ENCODE measurements at places on chromosomes 12 and 14. TPM values are rescaled to one million over a fixed set of nuclear protein-coding genes. Genes with fewer than 3 reads are reported as not detected.

DNA sequence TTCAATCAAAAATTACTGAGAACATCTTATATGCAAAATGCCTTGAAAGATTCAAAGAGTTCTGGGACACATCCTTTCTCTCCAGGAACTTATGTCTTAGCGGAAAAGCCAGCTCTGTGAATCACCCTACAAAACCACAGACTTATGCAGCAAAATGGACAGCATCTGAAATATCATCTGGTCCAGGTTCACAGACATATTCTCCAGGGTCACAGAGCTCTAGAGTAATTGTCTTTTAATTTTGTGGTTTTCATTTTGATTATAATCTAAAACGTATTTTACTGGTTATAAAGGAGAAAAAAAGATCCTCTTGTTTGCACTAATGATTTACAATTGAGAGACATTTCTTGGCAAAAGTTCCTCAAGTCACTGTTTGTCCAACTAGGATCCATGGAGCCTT lies 246.2 kb downstream of the MSRB3 start:
- no peak for DNase-seq

DNA sequence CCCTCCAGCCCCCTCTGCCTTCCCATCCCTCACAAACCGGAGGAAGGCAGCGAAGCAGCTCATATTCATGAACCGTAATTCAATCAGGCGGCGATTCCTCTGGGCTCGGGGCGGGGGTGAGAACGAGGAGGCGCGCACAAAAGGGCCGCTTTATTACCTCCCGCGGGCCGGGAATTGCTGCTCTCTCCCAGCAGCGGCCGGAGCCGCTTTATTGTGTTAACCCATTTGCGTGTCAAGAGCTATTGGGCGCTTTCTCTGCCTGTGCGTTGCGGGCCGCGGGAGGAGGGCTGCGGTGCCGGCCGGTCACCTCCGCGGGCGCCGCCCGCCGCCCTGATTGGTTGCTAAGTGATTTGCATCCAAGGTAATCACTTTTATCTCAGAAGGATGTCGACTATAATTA lies 4.8 kb downstream of the FAM222A start:
- DNase-seq, result no peak

DNA sequence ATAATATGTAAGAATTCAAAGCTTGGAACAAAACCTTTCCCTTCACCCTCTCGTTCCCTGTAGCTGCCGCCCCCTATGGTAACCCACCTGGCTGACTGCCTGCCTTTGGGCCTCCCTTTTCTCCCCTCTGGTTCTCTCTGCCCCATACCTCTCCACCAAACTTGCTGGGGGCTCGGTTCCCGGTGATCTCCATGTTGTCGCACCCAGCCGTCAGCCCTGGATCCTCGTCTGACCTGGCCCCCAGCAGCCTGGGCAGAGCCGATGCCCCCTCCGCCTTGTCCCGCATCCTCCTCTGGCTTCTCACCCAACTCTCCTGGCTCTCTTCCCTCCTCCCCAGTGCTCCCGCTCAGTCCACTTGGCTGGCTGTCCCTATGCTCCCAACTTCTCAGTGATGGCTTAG lies 4.5 kb downstream of the CYP46A1 start:
- no peak for DNase-seq

DNA sequence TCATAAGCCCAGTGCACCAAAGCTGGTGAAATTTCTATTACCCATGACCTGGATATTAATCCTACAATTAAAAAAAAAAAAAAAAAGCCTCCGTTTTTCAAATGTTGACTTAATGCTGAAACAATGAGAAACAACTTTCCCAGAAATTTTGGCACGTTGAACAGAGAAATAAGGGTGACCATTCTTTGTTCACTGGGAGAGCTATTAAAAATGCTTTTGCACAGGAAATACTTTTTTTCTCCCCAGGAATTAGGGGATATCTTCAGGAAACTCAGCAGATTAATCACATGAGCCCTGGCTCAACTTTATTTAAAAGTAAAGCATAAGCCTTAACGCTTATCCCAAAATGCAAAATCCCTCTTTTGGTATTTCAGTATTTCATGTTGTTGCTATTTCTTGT lies 54.8 kb upstream of the FLRT2 start:
- DNase-seq, result no peak

DNA sequence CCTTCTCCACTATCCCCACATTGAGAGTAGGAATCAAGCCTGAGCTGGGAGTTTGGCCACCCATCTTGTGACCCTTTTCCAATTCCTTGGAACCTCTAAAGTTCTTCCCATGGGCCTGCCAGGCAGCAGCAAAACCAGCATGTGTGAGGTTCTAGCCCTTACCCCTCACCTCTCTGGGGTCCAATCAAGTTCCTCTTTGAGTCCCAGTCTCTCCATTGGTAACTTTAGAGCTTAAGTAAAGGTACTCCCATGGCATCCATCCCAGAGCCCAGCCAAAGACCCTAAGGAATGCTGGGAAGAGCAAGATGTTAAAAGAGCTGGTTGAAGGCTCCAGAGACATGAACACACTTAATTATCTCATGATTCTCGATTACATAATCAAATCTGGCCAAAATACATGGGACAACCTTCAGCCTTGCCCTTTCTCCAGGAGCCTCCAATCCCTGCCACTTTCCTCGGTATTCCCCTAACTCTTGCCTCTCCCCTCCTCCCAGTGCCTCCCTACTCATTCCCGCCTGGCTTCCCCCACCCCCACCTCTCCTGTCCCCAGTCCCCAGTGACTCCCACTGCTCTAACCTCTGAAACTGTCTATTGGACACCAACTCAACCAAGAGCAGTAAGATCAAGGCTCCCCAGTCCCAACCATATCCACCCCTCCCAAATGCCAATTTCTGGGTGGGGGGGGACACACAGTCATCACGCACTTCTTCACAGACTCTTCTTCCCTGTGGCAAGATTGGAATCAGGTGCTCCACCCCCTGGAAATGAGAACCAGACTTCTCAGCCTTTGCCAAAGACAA lies 4.8 kb upstream of the TNS2 start:
- DNase-seq, result no peak

- DNase-seq, result no peak
Measured at GRCh38 chr12:25293653-25294052, 42.9 kb upstream of the KRAS start.

The IGF1 gene
- polyA plus RNA-seq, result 0.10 TPM

- no peak for DNase-seq
Measured at GRCh38 chr12:131984334-131984733, 34.6 kb downstream of the EP400 start.

The KRT86 gene
- polyA plus RNA-seq, result not detected

- no peak for DNase-seq
Measured at GRCh38 chr14:74297986-74298385, 4.7 kb downstream of the ABCD4 start.
